Activated CD4-positive, alpha-beta T cell treated with anti-CD3 and anti-CD28 coated beads for 4 hours (primary cell): ENCODE measurements at places on chromosomes 4 and X.

DNA sequence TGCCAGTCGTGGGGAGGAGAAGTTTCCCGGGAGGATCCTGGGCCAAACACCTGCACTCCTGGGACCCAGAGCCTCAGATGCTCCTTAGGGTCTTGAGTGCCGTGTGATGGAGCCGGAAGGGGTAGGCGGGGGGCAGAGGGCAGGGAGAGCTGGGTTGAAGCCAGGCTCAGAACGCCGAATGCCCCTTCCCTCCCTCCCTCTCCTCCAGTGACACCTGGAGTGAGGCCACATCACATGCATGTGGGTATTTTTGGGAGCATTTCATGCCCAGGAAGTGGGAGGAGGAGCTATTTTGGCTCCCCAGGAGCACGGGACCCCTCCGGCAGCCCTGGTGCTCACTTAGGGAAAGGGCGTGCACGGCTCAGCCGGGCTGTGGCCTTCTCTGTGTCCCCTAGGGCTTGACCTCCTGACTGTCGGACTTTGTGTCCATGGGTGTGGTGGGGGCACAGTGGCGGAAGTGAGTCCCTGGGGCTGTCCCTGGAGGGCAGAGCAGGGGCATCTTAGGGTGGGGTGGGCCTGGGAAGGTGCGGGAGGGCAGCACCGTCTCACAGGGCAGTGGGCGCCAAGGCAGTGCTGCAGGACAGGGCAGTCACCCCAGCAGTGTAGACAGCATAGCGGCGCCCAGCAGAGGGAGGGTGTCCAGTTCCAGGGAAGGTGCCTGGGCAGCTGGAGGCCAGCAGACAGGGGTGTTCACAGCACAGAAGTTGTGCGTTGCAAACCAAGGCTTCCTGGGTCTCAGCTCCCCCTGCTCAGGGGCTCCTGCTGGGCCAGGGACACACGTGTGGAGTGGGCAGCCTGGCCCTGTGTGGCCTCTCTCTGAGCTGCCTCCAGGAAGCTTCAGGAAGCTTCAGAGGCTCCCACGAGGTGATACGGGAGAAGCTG lies 4.9 kb upstream of the CPLX1 start:
- DNase-seq = no peak

- no peak for DNase-seq
These were observed 10.9 kb upstream of the HTRA3 start for GRCh38 chr4:8258552-8259212.

DNA sequence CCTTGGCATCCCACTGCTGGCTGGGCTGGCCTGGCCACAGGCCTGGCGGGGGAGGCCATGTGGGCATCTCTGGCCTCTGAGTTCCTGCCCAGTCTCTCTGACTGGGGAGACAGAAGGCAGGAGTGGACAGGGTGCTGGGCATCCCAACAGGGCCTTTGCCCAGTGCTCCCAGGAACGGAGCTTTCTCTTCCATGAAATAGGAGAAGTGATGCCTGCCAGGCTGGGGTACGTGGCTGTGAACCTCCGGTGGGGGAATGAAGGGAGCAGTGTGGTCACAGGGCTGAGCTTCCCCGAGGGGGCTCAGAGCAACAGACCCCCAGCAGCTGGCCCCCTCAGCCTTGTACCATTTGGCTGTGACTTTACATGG lies 40.4 kb upstream of the HMX1 start:
- DNase-seq = no peak

DNA sequence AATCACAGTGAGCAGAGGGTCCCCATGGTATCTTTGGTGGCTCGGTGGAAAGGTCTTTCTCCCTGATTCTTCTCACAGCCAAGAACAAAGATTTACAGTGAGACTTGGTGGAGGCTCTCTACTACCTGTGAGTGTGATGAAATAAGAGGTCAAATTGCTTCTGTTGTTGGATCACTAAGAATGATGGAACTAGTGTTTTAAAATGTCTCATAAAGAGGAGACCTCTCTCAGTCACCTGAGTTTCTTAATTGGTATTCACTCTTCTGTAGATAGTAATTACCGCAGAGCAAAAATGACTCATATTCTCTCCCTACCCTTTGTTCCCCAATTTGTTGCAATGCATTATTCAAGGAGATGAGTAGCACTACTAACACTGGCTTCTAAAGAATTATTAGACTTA lies 100.9 kb upstream of the TBC1D9 start:
- no peak for DNase-seq

GRCh38 chr4:7002336-7002735 lies 40.8 kb upstream of the TADA2B start:
- DNase-seq = no peak

- DNase-seq = no peak
These were observed 240.6 kb downstream of the PABPC4L start for GRCh38 chr4:133960975-133961374.

- no peak for DNase-seq
These were observed 1.7 kb upstream of the MXRA5 start for GRCh38 chrX:3348191-3348590.

- no peak for DNase-seq
These were observed 45.5 kb upstream of the XIAP start for GRCh38 chrX:123814343-123814742.

- DNase-seq = no peak
These were observed 228.1 kb downstream of the ARHGAP24 start for GRCh38 chr4:85703096-85703495.

- no peak for DNase-seq
These were observed 21.4 kb upstream of the SLC10A6 start for GRCh38 chr4:86870442-86871069.

DNA sequence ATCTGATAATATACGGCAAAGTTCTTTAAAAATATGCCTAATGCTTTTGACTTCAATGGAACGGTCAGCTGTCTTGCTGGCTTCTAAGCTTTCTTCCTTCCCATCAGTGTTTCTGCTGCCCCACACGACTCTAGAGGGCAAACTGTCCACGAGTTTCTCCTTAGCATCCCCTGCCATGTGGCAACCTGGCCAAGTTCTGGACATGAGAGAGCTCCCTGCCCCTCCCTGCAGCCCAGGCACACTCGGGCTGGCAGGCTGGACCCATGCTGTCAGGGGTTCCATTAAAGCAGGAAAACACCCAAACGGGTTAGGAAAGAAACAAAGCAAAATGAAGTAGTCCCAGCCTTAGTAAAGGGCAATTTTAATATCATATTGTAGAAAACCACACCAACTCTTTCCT lies 38.8 kb downstream of the KDR start:
- DNase-seq = no peak

- no peak for DNase-seq
These were observed 1537.8 kb upstream of the PABPC4L start for GRCh38 chr4:135739354-135739753.

DNA sequence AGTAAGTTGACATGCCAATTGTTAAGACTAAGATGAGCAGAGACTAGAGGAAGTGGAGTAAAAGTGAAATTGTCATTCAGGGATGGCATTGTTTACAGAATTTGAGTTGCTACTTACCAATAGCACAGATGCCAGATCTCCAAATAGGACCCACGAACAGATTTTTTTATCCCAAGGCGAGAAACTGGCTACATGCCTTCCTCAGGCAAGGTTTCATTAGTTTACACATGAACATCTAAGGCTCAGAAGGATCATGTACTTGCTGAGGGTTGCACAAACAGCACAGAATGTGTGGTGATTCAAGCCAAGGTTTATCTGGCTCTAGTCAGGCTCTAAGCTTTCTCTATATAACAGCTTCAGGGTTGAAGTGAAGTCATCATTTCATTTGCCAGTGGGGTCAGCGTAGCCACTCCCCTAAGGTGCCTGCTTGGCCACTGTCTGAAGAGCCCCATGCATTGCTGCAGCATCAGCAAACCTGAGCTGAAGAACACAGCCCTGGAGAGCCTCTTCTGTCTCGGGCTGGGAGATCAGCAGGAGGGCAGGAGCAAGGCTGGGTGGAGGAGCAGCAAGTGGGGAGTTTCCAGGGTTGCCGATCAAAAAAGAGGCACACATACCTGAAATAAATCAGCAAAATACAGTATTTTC lies 193.0 kb upstream of the LCORL start:
- no peak for DNase-seq

- DNase-seq = no peak
These were observed 2.5 kb downstream of the ZNF518B start for GRCh38 chr4:10454726-10455125.

DNA sequence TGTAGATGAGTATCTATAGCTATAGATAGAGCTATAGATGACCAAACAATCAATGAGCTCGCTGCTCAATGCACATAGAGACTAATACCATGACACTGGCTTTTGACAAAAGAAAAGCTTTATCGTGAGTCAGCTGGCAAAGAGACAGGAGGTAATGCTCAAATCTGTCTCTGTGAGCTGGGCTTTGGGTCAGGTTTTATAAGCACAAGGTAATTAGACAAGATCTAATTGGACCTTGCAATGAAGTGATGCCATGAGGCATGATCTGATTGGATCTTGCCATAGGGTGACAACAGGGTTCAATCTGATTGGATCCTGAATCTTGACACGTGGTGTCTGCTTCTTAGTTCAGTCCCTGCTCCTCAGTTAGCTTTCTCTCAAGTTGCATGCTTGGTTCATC lies 180.7 kb upstream of the MXRA5 start:
- DNase-seq = no peak

DNA sequence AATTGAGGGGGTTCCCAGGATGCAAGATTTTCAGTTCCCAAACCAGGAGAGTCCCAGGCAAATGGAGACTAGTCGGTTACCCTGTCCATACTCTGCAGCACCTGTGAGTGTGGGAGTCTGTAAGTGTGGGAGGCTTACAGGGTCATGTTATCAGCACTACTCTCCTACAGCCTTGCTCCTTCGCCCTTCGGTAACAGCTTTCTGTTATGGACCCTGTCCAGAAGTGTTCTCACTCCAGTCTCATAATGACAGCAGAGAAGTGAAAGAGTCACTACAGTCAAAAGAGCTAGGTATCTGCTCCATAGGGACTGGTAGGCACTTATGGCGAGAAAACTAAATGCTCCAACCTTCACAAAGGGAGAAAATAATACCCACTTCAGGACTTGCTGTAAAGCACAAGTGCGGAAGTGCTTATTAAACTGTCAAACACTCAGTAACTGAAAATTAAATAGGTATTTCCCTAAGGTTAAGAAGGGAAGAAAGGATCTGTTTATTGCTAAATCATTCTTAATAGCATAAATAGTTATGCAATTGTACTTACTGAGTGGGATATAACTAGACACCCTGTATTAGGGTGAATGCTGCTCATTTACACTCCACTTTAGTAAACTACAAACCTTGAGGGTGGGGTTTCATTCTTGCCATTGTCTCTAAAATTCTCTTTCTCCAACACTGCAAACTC lies 2.7 kb upstream of the ADH7 start:
- no peak for DNase-seq

GRCh38 chr4:110540982-110541451 lies 65.1 kb downstream of the ENPEP start:
- DNase-seq = no peak

DNA sequence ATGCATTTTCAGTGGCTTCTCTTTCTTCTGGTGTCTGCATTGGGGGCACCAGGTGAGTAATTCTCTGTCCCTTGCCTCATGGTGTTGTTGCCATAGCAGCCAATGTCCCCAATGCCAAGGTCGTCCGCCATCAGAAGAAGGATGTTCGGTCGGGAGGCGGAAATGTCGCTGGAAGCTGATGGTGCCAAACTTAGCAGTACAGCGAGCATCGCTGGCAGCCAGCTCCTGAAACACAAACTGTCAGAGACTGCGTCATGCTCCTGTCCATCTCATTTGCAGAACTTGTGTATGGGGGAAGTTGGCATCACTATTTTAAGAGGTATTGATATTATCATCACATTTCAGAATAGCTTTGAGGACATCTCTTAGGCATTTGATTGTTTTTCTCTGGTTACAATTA lies 29.1 kb upstream of the ARSD start:
- no peak for DNase-seq

DNA sequence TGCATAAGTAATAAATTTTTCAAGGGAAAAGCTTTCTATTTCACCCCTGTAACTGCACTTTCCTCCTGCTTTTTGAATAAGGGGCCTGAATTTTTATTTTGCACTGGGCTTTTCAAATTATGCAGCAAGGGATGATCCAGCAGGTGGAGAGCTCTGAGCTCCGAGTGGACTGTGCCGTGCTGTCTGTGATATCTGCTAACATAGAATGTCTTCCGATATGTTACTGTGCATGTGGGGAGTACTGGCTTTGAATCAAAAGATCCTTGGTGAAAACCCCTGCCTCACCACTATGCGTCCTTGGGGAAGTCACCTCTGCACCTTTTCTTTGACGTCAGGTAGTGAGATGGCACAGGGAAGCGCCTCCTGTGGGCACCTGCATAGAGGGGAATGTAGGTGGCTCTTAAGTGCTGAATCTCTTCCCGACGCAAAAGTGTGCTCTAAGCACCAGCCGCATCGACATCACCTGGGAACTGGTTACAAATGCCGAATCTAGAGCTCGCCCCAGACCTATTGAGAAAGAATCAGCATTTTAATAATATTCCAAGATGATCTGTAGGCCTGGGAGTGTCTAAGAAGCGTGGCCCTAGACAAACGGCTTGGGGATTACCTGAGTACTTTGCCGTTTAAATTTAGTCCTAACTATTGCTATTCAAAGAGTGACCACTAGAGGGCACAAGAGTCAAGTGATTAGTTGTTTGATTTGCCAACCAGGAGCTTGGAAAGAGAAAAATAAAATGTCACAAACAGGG lies 19.2 kb upstream of the WFS1 start:
- no peak for DNase-seq

DNA sequence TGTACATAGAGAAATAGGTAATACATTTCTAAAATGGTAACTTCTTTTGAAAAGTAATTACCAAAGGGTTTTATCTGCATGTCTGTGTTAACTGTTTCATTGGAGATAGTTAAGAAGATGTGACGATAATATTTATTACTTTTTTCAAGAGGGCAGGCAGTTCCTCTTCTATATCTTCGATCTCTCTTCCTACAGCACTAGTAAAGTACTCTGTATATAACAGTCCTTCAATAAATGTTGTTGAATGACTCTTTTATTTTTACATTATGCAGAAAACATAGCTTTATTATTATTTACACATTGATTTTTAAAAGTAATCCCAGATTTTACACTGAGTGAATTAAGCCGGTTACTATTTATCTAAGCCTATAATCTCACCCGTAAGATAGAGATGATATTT lies 51.8 kb downstream of the TMPRSS11E start:
- no peak for DNase-seq
